Activated CD8-positive, alpha-beta T cell treated with anti-CD3 and anti-CD28 coated beads for 36 hours (primary cell): ENCODE measurements at places on chromosomes 6 and 20. TPM values are rescaled to one million over a fixed set of nuclear protein-coding genes. Genes with fewer than 3 reads are reported as not detected.
A peak's percentile ranks its signal among the peaks of the same experiment; 100 is the strongest.

DNA sequence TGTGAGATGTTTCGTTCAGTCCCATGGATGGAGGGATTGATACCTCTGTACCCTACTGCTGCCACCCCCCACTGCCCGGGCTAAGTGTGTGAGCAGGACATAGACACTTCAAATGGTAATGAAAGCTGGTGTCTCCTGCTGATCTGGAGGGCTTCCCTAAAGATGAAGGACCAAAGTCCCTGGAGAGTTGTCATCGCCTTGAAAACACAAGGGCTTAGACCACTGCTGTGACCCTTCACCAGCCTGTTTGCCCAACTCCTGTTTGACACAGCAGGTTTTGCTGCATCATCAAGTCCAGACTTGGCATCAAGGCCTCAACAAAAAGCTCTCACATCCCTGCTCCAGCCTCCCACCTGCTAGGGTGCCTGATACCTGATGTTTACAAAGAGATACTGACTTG lies 57.9 kb upstream of the FAM8A1 start:
- no peaks in the 10 kb centered on the region for H3K36me3 ChIP-seq
- peaks cover 17% of the 10 kb centered on the region for H3K27me3 ChIP-seq
- no peak overlapping the region for H3K27ac ChIP-seq
- no peaks in the 10 kb centered on the region for H3K4me1 ChIP-seq

DNA sequence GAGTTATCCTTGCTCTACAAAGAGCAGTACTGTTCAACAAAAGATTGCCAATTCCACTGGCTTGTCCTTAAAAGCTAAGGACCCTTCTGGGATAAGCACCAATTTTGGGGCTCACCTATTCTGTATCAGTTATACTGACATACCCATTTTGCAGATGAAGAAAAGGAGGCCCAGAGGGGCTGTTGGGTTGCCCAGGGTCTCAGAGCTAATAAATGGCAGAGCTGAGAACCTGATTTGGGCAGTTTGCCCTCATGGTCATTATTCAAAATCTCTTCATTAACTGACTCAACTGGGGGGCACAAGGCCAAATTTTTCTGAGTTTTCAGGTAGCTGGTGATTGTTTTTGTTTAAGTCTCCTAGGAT lies 31.3 kb downstream of the NSFL1C start:
- H3K36me3 ChIP-seq = peaks cover 2% of the 10 kb centered on the region
- H3K27ac ChIP-seq = no peak overlapping the region
- no peak for DNase-seq
- no peak overlapping the region for H3K4me3 ChIP-seq
- H3K4me1 ChIP-seq = peaks cover 29% of the 10 kb centered on the region

GRCh38 chr20:4962241-4962855 lies 39.0 kb downstream of the SLC23A2 start:
- H3K36me3 ChIP-seq = peaks cover 7% of the 10 kb centered on the region
- peak overlapping the region; percentile 2 for H3K4me3 ChIP-seq
- H3K27ac ChIP-seq = peak overlapping the region; percentile 92

- H3K36me3 ChIP-seq = no peaks in the 10 kb centered on the region
- no peaks in the 10 kb centered on the region for H3K4me1 ChIP-seq
- H3K27ac ChIP-seq = no peak overlapping the region
Observed at GRCh38 chr6:43716099-43716498, 28.5 kb upstream of the MRPS18A start.

Gene TBXT
- not detected for total RNA-seq

DNA sequence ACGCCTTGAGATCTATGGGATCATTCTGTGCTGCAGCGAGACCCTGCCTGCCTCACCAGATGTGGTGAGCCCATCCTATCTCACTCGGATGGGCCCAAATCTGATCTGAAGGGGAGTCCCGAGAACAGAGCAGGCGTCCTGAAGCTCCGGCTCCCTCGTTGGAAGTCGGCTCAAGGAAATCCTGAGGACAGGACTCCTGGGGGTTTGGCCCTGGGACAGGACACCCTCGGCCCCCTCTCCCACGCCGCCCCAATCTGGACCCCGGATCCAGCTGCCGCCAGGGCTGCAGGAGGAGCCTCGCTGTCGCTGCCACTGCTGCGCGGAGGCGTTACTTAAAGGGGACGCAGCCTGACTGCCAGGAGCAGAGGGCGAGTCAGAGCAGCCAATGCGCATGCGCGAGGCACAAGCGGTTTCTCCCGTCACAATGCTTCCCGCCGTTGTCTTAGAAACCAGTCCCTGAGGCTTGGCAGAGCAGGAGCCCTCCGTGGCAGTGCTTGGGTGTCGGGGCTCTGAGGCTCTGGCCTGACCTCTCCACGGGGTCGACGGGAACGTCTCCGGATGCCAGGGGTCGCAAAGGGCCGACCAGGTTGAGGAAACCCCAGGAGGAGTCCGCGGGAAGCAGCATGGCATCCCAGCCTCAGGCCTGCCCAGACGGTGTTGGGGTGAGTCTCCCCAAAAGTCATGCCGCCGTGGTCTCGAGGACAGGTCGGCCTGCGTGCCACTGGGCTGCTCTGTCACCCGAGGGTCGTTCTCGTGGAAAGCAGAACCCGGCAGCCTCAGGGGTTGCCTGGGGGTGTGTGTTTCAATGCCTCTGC lies 1567.8 kb upstream of the DEFB115 start:
- H3K4me1 ChIP-seq = peaks cover 3% of the 10 kb centered on the region
- peak; percentile 66 for DNase-seq
- no peaks in the 10 kb centered on the region for H3K27me3 ChIP-seq

GRCh38 chr6:30042476-30042875 lies 18.6 kb upstream of the POLR1H start:
- H3K27me3 ChIP-seq = no peaks in the 10 kb centered on the region
- H3K4me1 ChIP-seq = peaks cover 28% of the 10 kb centered on the region
- H3K4me3 ChIP-seq = no peak overlapping the region
- peaks cover 15% of the 10 kb centered on the region for H3K36me3 ChIP-seq
- DNase-seq = no peak
- H3K27ac ChIP-seq = peak overlapping the region; percentile 3

DNA sequence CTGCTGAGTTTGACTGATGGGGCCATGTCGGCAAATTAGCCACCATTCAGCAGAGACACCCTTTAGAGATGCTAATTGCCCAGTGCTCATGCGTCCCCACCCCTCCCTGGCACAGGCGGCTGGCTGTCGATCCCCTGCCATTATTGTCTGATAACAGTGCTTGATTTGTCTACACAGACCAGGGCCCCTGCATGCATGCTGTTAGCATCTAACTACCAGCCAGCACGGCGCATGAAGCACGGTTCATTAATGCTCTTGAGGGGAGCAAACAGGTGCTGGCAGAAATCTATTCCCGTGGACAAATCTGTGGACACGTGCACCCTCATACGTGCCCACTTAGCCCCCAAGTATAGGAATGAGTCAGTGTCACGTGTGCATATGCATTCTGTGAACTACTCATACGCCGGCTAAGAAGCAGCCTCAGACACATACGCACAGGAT lies 32.2 kb downstream of the KCNB1 start:
- no peak overlapping the region for H3K4me3 ChIP-seq
- no peaks in the 10 kb centered on the region for H3K4me1 ChIP-seq
- peaks cover 18% of the 10 kb centered on the region for H3K27me3 ChIP-seq
- DNase-seq = no peak
- no peak overlapping the region for H3K27ac ChIP-seq

DNA sequence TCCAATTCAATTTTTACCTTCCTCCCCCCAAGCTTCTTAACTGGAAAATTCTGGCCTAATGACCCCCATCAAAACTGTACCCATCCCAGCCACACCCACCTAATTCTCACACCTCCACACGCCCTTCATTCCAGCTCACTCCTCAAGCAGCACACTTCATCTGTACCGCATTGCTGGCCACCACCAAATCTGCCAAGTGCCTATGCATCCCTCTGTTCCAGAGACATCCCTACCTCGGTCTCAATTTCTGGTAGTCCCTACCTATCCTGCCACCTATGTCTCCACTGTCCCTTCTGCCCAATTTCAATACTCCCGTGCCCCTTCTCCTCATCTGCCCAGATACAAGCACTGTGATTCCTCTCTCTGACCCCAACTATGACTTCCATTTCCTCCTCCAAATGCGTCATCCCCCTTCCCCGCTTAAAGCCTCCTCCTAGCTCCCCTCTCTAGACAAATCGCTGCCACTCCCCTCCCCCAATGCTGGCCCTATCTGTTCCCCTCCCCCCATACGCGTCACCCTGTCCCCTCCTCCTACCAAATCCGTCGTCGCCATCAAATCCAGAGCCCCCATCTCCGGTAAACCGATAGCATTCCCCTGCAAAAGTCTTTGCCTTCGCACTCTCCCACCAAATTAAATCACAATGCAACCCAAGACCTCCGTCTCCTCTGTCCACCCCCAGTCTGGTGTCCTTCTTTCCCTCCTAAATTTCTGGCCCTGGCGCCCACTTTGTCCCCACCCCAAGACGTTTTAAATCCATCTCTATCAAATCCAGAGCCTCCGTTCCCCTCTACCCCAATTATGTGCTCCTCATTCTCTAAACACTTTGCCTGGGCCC lies 1.2 kb downstream of the MTCH1 start:
- peak; percentile 82 for DNase-seq
- no peak overlapping the region for H3K4me3 ChIP-seq
- peaks cover 1% of the 10 kb centered on the region for H3K27me3 ChIP-seq
- peaks cover 26% of the 10 kb centered on the region for H3K4me1 ChIP-seq

Gene TSBP1
- total RNA-seq = not detected

DNA sequence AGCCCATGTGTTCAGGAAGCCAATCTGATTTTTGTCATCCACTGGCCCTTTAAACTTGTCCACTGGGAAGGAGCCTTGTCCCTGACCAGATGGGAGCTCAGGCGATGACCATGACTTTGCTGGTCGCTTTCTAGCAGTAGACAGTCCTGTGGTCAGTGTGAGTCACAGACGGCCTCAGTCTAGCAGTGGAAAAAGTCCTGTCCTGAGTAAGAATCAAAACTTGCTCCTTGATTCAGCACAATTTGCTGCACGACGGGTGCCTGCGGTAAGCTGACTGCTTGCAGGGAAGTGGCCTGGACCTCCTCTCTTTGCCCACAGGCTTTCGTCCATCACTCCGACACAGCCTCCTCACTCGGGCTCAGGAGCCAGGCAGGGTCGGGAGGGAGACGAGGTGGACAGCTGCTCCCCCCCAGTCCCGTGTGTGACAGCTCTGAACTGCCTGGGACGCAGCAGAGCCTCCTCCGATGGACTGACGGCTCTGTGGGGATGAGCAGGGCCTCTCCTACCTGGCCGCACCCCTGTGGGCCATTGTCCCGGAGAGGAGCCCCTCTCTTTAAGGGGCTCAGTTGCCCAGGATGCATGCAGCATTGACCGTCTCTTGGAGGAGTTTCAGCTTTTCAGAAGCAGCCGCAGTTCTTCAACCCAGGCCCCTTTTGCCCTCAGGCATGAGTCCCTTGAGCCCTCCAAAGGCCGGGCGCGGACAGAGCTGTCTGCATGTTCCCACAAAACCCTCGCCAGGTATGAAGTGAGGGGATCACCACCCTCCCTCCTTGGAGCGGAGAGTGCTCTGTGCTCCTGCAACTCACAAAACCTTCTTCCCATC lies 209.2 kb downstream of the ANKRD60 start:
- H3K4me1 ChIP-seq = peaks cover 18% of the 10 kb centered on the region
- H3K27me3 ChIP-seq = peaks cover 10% of the 10 kb centered on the region
- H3K36me3 ChIP-seq = no peaks in the 10 kb centered on the region
- H3K27ac ChIP-seq = no peak overlapping the region

DNA sequence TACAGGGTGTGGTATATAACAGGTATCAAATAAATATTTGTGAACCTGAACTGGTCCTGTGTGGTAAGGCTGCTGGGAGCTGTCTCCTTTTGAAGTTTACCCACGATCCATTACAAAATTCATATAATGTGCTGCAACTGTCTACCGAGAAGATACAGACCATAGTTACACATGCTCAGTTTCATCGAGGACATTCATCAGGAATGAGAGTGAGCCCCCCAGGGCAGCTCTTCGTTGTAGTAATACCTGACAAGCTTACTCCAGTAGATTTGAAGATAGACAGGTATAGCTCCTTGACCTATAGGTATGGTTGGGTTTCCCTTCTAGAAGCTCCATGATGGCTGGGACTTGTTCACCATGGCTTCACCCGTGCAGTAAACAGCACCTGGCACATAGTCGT lies 25.7 kb downstream of the ARMC2 start:
- peak overlapping the region; percentile 54 for H3K4me3 ChIP-seq
- H3K4me1 ChIP-seq = peaks cover 48% of the 10 kb centered on the region
- peak overlapping the region; percentile 93 for H3K27ac ChIP-seq
- DNase-seq = no peak
- H3K36me3 ChIP-seq = peaks cover 22% of the 10 kb centered on the region

Gene LY6G6F
- total RNA-seq = not detected

Gene NDUFAF4
- total RNA-seq = 62.5 TPM

GRCh38 chr6:27617700-27618689 lies 145.1 kb upstream of the ZNF184 start:
- H3K36me3 ChIP-seq = peaks cover 3% of the 10 kb centered on the region
- H3K27ac ChIP-seq = peak overlapping the region; percentile 38
- H3K4me3 ChIP-seq = peak overlapping the region; percentile 61
- H3K27me3 ChIP-seq = peaks cover 54% of the 10 kb centered on the region
- peaks cover 10% of the 10 kb centered on the region for H3K4me1 ChIP-seq

DNA sequence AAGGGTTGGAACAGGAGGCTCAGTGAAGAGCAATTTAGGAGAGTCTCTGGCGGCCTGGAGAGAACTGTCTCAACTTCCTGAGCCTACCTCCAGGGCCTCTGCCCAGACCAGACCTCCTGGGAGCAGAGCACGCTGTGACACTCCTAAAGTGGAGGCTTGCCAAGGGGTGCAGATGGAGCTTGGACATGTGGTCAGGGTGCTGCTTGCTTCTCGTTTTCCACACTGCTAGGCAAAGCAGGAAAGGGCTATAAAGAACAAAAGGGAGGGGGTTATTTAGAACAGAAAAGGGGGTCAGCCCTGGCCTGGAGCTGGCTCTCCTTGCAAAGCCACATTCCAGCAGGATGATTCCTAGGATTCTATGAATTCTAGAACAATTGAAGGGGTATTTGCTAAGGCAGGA lies 145.7 kb upstream of the GGTLC1 start:
- no peaks in the 10 kb centered on the region for H3K36me3 ChIP-seq
- H3K27ac ChIP-seq = no peak overlapping the region
- H3K27me3 ChIP-seq = no peaks in the 10 kb centered on the region
- peaks cover 8% of the 10 kb centered on the region for H3K4me1 ChIP-seq
- no peak overlapping the region for H3K4me3 ChIP-seq
- DNase-seq = no peak

GRCh38 chr6:147930745-147931144 lies 411.9 kb upstream of the SASH1 start:
- H3K27me3 ChIP-seq = no peaks in the 10 kb centered on the region
- no peaks in the 10 kb centered on the region for H3K4me1 ChIP-seq
- H3K36me3 ChIP-seq = no peaks in the 10 kb centered on the region
- H3K4me3 ChIP-seq = no peak overlapping the region
- no peak for DNase-seq

GRCh38 chr6:35512740-35513139 lies at the start of gene TULP1:
Gene TULP1, minus strand, starts transcription at chr6:35512896. Its CDS starts 38 bp downstream, at chr6:35512858.
- no peak within 1 kb of the TSS for H3K4me3 ChIP-seq
- H3K27ac ChIP-seq = no peak within 1 kb of the TSS
- no peak for DNase-seq

- no peak overlapping the region for H3K27ac ChIP-seq
- H3K27me3 ChIP-seq = no peaks in the 10 kb centered on the region
- no peak for DNase-seq
Observed at GRCh38 chr20:59891581-59891980, 41.9 kb downstream of the SYCP2 start.

DNA sequence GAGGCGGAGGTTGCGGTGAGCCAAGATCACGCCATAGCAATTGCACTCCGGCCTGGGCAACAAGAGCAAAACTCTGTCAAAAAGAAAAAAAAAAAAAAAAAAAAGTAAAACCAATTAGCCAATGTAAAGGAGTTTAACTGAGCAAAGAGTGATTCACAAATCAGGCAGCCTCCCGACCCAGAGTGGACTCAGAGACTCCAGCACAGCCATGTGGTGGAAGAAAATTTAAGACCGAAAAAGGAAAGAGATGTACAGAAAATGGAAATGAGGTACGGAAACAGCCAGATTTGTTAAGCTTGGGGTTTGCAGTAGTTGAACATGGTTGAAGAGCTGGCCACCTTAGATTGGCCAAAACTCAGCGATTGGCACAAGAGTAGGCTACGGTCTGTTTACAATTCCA lies 51.4 kb downstream of the ERMARD start:
- no peaks in the 10 kb centered on the region for H3K36me3 ChIP-seq
- no peak for DNase-seq
- no peak overlapping the region for H3K27ac ChIP-seq
- peaks cover 40% of the 10 kb centered on the region for H3K27me3 ChIP-seq

Gene FNDC11
- total RNA-seq = 0.27 TPM
